Cortex of kidney (tissue), 1 donor: ENCODE measurements at places on chromosomes 7 and 10.

GRCh38 chr7:68537774-68538071 is 1060.6 kb upstream of the AUTS2 start:
- no peak for DNase-seq

DNA sequence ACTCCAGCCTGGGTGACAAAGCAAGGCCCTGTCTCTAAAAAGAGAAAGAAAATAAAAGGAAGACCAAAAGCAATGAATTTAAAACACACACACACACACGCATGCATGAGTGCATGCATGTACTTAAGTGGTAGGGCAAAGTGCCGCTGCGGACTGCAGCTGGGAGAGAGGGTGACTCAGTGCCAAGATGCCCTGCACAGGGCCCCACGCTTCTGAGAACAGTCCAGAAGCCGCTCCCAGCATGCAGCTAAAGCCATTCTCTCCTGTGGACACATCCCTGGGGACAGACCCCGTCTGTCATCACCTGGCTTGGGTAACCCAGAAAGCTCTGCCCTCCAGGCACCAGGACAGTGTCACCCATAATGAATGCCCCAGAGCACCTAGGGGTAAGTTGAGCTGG is 61.0 kb upstream of the MYL10 start:
- DNase-seq = no peak

DNA sequence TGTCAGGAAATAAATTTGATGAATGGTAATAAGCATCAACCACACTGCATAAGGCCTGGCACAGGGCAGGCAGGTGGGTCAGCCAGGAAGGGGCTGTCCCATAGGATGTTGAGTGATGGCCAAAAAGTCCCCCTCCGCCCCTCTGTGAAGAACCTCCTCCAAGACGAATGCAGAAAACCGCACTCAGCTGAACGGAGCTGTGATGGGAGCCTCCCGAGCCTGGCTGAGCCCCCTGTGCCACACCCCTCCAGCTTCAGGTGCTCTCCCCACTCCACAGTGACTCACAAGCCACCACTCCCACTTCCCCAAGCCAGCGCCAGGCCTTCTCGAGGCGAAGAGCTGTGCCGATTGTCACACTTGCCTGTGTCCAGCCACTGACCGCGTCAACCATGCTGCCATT is 184.2 kb downstream of the MAD1L1 start:
- no peak for DNase-seq

GRCh38 chr7:143300959-143301935 is 13.1 kb downstream of the CASP2 start:
- no peak for DNase-seq

DNA sequence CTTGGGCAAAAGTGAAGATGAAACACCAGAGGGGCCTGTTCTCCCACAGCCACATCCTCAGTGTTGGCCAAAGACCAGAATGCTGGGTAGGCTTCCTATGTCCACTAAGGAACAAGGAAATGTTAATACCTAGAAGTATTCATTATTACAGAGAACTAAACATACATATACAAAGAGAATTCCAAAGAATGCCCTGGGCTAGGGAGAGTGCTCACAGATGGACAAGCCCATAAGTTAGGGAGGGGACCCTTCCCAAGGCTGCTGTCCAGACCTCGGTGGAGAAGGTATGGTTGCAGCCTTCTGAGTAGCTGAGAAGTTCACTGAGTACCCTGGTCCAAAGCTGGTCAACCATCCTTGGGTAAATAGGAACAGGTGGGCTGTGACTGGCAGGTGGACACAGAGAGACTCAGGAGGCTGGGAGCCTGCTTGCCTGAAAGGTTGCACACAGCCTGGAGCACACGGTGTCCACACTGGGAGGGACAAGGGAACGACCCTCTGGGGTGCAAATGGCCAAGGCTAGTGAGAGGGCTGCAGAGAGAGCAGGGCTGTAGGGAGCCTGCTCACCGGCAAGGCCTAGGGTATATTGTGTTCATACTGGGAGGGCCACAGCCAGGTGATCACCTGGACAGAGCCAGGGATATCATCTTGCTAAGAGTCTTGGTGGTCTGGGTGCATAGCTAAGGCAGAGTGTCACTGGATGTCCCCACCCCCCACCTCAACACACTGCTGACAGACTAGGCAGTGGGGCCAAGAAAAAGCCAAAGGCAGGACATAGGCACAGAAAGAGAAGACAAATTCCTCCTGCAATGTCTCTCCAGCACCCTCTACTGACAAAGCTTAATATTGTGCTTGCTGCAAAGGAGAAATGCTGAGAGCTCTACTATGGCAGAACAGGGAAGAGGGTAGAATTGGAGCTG is 40.3 kb downstream of the CPVL start:
- no peak for DNase-seq

GRCh38 chr10:99532687-99533495 is at the start of gene NKX2-3:
Gene NKX2-3, plus strand, starts transcription at chr10:99532942. Its CDS starts 190 bp downstream, at chr10:99533132.
- DNase-seq = no peak

GRCh38 chr7:158992759-158993158 is 136.4 kb downstream of the DYNC2I1 start:
- DNase-seq = no peak

DNA sequence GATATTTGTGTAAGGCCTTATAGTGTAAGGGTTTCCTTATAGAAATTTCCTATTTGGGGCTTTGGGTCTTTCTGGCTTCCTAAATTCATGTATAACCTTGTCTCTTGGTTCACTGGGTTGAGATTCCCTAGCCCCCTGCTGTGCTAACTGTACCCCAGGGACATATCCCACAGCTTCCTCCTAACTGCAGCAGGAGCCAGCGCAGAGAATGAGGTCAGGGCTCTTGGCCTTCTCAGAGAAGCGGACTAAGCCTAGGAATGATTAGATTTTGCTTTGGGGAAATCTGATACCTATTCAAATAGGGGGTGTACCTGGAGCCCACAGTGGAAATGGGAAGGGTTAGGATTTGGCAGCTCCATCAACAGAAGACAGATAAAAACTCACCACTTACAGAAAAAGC is 138.1 kb upstream of the EFCAB10 start:
- no peak for DNase-seq

GRCh38 chr10:119375574-119376272 is 166.8 kb downstream of the RGS10 start:
- no peak for DNase-seq

- no peak for DNase-seq
These were observed 18.0 kb upstream of the INPP5A start for GRCh38 chr10:132519382-132520176.

DNA sequence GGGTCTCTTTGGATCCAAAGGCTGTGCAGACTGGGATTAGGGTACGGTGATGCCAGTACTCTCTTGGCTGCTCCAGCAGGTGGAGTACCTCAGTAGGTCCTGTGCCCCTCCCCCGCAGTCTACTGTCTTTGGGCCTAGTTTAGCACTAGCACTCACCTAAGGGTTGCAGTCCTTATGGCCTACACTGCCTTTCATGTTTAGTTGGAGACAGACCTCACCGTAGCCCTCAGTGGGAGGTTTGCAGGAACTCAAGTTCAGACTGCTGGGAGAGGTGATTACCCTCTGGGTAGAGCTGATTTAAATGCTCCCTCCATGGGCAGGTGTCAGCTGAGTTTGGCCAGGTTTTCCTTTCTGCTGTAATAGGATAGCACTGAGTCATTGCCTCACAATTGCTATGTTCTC is 210.8 kb upstream of the TMEM196 start:
- DNase-seq = no peak

DNA sequence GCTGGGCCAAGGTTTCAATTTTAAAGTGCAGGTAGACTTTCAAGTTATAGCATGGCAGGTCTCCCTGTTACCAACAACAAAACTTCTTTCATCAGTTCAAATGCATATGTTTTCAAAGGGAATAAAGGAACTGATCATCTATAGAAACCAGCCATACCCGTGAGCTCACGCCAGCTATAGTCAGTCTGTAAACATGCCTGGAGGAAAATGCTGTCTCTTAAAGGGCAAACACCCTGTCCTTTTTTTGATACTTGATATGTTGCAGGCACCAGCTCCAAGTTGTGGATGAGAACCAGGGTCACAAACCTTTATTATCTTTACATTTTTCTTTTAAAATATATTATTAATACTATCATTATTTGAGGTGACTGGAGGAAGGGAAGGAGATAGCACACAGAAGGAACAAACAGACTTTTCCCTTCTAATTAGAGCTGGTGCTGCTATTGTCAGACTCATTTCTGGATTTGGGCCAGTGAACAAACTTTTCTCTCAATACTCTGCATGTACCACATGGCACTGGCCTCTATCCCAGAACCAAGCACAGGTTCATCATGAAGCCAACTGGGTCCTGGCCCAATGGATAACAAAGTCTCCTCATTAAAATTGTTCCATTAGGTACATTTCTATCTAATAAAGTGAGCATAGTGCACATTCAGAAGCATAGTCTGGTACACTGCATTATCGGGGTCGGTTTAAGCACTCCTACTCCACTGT is 1102.4 kb downstream of the SORCS3 start:
- DNase-seq = no peak

- no peak for DNase-seq
These were observed 126.3 kb downstream of the SNX10 start for GRCh38 chr7:26417911-26418413.

GRCh38 chr7:130877236-130877990 is 143.4 kb upstream of the KLF14 start:
- no peak for DNase-seq

DNA sequence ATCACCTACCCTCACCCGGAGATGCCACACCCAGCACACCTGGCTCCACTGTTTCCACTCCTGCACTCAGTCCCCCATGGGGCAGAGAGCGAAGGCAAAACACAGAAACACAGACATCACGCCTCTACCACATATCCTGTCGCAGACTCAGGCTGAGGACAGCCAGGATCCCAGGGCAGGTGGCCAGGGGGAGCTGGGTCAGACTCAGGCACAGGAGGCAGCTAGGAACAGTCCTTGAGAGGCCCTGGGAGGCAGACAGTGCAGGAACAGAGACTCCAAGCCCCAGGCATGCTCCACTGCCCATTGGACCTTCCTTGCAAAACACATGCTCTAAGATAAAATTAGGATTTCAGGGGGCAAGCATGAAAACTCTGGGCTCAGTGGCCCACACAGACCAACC is 154.4 kb upstream of the C7orf33 start:
- no peak for DNase-seq

GRCh38 chr10:7817984-7818294 is 366 bp upstream of the TAF3 start:
- DNase-seq = no peak

DNA sequence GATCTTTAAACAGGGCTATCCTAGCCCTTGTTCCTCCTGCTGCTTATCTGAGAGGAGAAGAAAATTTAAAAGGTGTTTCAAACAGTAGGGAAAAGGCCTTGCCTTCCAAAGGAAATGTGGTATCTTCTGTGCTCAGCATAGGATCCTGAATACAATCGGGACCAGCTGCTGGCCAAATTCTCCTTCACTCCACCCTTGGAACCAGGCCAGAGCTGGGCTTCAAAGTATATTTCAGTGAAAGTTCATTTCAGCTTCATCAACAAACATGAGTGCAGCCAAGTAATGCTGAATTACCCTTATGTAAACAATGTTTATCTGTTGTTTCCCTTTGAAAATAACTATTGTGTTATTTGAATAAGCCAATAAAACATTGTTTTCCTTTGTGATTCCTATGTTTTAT is 146.5 kb upstream of the MEOX2 start:
- no peak for DNase-seq

DNA sequence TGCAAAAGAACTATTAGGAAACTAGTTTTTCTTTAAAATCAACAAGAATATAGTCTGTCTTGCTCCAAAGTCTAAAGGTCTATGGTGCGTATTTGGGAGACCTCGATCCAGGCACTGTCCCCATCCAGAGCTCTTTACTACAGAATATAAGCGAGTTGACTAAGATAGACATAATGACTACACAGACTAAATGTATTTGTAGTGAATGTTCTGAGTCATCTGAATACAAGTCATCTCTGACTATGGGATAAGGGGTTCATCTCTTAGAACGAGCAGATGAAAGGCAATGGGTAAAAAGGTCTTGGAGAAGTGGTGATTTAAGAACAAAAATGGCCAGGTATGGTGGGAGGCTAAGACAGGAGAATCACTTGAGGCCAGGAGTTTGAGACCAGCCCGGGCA is 136.0 kb upstream of the RSU1 start:
- DNase-seq = no peak

DNA sequence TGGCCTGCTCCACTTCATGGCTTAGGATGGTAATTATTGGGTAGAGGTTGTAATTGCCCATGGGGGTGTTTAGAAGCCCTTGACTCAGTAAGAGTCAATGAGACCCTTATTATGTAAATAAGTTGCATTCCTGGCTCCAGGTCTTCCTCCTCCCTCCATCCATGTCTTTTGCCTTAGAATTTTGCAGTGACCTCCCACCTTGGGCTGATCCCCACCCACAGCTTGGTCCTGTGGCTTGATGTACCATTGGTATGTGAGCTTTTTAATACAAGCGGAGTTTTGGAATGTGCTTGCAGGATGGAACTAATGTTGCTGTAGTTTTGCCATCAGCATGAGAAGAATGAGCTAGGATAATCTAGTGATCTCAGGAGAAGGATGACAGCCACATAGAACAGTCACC is 73.2 kb upstream of the DGKI start:
- no peak for DNase-seq

DNA sequence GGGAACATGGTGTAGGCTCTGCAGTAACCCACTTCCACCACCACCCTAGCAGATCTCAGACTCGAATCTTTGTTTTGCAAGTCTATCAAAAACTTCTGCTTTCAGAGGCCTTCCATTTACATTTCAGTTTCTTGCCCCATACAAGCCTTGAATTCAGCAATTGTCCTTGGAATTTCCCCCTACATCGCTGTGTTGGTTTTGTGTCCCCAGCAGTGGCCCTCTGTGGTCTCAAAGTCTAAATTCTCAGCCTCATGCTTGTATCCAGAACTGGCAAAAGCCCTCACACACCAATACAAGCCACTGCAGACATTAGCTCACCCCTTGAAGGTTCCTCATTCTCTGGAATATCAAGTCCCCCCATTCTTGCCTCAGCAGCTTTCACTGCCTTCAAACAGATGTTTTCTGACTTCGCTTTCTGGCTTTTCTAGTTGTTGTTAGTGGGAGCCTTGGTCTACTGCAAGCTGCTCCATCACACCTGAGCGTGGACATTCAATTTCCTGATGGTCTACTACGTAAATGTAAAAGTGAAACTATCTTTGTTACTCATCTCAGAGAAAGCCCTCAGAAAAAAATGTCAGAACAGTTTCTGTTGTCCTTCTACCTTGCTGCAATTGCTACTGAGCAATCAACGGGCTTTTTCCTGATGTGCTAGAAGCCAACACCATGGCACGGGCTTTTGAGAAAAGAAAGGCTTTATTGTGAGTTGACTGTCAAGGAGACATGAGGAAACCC is 1.8 kb upstream of the NUB1 start:
- DNase-seq = no peak

GRCh38 chr7:3238525-3239210 is 62.4 kb upstream of the SDK1 start:
- no peak for DNase-seq

DNA sequence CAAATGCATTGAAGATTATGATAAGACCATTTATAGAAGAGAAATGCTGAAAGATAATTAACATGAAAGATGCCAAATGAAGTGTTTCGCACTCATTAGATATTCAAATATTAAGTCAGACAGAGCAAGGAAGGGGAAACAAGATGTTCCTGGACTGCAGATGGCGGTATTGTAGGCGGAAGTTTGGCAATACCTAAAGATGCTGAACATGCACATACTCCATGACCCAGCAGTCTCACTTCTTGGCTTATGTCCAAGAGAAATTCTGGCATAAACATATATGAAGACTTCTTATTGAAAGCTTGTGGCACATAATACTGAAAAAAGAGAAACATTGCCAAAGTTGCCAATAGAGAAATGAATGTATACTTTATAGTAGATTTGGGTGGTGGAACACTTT is 325.4 kb upstream of the SEMA3C start:
- DNase-seq = no peak

- no peak for DNase-seq
These were observed 61.3 kb downstream of the ZNF22 start for GRCh38 chr10:45061982-45062381.

GRCh38 chr10:93630625-93631557 is 18.6 kb downstream of the PDE6C start:
- DNase-seq = no peak
